ENCODE measurements at places on chromosomes 3 and 15.

GRCh38 chr3:61155701-61156292 lies 95.5 kb downstream of the FHIT start:
- no peak for DNase-seq

- no peak for DNase-seq
These were observed 27.3 kb upstream of the RAD18 start for GRCh38 chr3:8990266-8991215.

- DNase-seq, result no peak
These were observed 16.1 kb downstream of the ZNF80 start for GRCh38 chr3:114221165-114221880.

DNA sequence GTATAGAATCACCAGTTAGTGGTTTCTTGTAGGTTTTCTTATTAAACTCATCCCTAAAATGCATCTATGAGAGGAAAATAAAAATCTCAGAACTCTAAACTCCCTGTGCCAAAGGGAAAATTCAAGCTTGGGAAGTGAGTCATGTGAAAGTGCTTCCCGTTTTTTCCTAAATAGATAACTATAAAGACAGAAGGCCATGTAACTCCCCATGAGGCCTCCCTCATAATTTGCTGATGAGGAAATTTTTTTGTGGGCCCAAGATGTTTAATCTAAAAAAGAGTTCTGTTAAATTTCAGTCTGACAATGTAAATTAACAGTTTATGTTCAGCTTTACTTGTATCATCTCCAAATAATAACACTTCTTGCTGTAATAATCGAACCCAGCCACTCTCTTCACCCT lies 1273.9 kb downstream of the OTOL1 start:
- DNase-seq, result no peak

DNA sequence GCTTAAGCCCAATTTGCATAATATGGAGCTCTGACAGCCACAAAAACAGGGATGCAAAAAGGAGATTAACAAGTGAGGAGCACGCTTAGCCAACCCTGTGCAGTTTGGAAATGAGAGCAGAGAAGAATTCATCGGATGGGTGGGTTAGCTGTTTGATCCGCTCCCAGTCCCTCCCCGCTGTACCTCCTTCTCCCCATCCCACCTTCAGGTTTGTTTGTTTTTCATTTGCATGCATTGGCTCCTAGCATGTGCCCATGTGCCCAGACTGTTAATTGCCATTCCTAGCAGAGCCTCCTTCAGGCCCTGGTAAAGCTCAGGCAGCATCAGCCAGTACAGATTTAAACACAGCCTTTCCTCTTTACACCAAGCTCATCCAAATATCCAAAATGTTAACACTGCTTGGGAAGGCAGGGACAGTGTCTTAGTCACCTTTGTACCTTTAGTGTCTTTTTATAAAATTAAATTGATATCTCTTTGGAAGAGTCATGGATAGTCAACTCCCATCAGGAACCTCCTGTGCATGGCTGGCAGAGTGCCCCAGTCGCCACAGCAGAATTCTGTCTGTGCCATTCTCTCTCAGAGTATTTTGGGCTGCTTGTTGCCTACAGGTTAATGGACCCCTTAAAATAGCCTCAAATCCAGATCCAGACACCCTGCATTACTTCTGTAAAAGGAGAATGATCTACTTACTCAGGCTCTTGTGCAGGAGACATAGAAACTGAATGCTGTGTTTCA lies 244.2 kb downstream of the LSAMP start:
- no peak for DNase-seq

DNA sequence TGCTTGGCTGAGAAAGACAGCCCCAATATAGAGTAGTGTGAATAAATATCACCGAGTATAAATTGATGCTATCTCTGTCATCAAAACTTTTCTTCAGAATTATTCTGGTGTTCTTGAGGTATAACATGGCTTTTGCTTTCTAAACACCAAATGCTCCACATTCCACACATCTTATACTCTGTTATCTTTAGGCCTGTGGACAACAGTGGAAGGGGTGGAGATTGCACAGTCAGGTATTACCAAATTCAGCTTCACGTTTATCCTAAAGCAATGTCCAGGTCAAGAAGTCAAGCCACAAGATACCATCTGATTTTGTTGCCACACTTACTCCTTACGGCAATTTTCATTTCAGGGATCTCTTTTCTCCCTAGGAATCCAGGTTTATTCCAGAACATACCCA lies 394.8 kb downstream of the SI start:
- no peak for DNase-seq

GRCh38 chr3:16508591-16508995 lies 4.9 kb downstream of the RFTN1 start:
- no peak for DNase-seq

- no peak for DNase-seq
These were observed 33.6 kb downstream of the ABTB1 start for GRCh38 chr3:127706312-127706711.

GRCh38 chr3:17431484-17432045 lies 310.9 kb downstream of the TBC1D5 start:
- DNase-seq, result no peak

DNA sequence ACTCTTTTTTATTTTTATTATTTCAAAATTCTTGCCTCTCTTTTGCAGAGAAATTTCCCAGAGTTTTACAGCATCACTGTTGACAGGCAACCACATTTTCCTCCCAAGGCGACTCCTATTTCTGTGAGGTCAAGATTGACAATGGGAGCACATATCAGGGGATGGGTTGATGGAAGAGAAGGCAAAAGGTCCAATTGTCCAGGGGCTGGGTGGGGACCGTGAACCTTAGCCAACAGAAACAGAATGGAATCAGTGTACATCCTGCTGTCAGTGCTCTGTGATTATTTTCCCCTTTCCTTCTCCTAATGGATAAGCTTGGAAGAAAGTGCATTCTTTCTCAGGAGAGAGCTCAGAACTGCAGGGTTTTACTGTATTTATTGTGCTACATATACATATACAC lies 42.4 kb downstream of the CNTN6 start:
- no peak for DNase-seq

DNA sequence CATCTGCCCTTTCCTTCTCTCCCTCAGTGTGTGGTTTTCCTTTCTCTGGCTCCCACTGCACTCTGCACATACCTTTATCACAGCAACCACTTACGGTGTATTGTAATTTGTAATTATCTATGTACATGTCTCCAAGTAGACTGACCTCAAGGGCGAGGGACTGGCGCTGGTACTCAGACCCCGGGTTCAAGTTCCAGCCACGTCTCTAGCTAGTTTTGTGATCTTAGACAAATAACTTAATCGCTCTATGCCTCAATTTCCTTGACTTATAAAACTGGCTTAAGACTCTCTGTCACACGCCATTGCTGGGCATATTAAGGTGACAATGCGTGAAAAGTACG lies 607 bp upstream of the SENP2 start:
- DNase-seq, result no peak

DNA sequence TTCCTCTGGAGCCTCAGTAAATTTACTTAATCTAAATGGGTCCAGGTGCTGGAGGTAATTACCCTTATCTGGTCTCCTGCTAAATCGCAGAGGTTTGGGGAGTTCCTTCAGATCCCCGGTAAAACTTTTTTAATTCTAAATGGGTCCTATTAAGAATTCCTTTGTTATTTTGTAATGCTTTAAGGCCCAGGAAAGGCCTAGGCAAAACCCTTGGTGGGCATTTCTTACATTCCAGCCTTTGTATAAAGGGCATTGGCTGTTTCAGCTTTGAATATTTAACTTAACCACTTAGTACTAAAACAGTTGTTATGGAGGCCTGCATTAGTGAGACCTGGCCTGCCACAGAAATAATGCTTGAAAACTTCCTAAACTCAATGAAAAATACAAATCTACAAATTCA lies 14.9 kb upstream of the ZNF662 start:
- DNase-seq, result no peak

- DNase-seq, result no peak
These were observed 38.7 kb downstream of the ARNT2 start for GRCh38 chr15:80442728-80443403.

DNA sequence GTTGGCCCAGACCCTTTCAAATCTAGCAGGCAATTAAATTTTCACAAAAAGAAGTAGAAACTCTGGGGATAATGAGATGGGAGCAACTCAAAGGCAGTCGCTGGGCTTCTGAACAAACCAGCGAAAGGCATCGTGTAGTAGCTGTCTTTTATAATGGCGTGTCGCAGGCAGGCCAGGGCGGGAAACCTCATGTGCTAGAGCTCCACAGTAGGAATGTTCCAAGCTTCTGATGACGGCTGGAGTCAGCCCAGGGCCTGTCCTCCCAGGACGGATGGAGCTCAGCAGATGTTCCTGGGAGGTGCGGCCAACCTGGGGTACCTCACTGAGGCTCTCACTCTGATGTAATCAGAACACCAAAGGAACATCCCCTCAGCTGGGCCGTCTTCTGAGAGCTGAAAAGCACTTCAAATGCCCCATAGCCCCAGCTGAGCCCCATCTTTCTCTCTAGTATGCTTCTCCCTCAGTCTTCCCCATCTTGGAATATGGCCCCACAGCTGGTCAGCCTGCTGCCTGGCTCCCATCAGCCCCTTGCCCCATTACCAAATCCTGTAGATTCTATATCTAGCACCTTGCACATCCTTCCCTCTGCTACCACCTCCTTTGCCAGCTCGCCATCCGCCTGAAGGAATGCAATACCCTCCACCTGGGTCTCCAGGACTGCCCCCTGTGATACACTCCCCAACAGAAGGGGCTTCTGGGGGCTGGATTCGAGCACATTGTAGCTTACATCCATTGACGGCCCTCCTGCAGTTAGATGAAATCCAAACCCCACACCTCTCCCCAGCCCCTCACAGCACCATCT lies 54.9 kb upstream of the ATP2B2 start:
- no peak for DNase-seq

- DNase-seq, result peak; percentile 13
These were observed 521.3 kb upstream of the SEMA6D start for GRCh38 chr15:47196048-47196447.

DNA sequence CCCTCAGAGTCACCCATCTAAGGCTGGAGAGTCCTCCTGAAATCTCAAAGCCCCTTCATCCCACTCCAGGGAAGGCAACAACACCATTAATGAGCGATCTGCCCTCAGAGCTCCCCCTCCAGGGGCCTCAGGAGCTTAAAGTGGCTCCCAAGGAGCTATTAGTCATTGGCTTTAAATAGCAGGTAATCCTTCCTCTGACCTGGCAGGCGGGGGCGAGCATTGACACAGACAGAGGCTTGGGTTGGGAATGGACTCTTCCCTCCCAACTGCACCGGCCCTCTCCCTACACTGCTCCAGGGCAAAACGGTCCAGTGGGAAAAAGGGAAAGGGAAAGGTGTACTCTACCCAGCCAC lies 1.4 kb downstream of the MFGE8 start:
- no peak for DNase-seq

GRCh38 chr3:168531116-168531515 lies 435.4 kb upstream of the GOLIM4 start:
- DNase-seq, result no peak

DNA sequence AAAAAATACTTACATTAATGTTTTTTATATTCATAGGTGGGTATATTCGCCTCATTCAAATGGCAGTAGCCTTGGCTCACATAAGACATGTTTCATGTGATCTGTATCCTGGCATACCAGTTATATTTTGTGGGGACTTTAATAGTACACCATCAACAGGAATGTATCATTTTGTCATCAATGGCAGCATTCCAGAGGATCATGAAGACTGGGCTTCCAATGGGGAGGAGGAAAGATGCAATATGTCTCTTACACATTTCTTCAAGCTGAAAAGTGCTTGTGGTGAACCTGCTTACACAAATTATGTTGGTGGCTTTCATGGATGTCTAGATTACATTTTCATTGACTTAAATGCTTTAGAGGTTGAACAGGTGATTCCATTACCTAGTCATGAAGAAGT lies 3.5 kb downstream of the PDE12 start:
- DNase-seq, result no peak

- DNase-seq, result no peak
These were observed 466.4 kb upstream of the SGO1 start for GRCh38 chr3:20652231-20652986.

DNA sequence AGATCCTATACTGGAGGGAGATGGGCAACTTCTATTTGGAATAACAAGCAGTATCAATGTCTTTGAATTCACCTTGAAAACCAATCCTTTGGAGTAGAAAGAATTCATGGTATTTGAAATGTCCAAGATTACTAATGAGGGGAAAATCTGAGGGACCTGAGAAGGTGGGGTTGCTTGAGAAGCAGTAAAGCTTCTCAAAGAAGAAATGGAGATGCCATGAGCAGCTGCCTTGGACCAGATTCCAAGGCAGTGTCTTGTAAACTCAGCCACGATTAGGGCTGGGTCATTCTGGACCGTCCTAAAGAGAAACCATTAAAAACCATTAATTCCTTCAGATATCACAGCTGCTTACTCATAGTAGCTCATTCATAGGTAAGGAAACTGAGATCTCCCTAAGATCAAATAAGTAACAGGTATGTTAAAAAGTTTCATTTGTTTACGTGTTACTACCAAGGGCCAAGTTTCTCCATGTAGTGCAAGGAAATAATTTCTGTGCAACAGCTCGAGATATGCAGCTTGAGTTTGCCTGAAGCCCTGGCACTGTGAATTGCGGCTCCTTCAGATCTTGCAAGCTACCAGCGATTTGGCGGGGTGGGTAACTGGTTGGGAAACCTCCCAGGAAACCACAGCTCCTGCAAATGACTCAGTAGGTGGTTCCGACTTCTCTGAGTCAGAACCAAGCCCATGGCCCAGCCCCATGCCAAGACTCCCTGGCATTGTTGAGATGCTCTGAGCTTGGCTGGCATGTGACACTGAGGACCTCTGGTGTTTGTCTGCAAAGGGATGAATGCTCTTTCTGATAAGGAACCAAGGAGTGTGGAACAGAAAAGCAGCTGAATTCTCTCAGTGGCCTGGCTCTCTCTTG lies 296.8 kb downstream of the RORA start:
- DNase-seq, result no peak

- DNase-seq, result peak; percentile 93
These were observed 30.2 kb downstream of the FAM174B start for GRCh38 chr15:92625251-92625980.

- no peak for DNase-seq
These were observed 166.7 kb downstream of the FOXP1 start for GRCh38 chr3:71416876-71417275.

DNA sequence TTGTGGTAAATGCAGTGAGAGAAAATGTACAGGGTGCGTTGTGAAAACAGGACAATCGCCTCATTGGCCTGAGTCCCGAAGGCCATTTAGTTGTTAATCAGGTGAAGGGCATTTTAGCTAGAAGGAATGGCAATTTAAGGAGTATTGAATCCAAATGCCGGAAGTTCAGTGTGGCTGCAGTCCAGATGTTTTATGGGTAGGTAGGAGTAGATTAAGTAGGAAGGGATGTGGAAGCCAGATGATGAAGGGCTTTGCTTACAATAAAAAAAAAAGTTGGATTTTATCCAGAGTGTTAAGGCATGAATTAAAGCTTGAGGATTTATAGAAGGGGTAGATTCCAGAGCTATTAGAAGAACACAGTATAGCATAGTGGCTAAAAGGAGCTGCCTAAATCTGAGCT lies 572.7 kb downstream of the NLGN1 start:
- no peak for DNase-seq

- DNase-seq, result no peak
These were observed 237.2 kb downstream of the AGBL1 start for GRCh38 chr15:86316726-86317383.

GRCh38 chr3:172002512-172003078 lies 36.8 kb upstream of the FNDC3B start:
- no peak for DNase-seq

DNA sequence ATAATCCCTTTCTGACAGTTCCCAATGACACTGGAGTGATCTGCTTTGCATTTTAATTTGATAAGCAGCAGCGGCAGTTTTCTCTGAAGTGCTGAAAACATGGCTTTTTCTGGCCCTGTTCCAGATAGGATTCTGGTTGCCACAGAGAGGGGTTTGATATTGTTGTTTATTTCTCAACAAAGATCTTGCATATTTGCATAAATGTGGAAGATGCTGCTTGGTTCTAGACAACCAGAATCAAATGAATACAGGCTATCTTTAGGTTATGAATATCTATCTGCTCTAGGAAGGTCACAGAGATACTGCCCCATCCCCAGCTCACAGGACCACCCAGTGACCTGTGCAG lies 137.1 kb downstream of the ZNF609 start:
- DNase-seq, result no peak

Measured in GM12878 (cell line).